Stimulated activated CD4-positive, alpha-beta T cell treated with anti-CD3 and anti-CD28 coated beads, Interleukin-1b, Interleukin-23, amount 100 ng/mL, for 24 hours (primary cell): ENCODE measurements at places on chromosomes 7 and 10.

GRCh38 chr10:88810196-88810961 lies 7.8 kb downstream of the LIPM start:
- peak; percentile 5 for DNase-seq

GRCh38 chr7:54615537-54615936 lies 73.4 kb downstream of the VSTM2A start:
- no peak for DNase-seq

DNA sequence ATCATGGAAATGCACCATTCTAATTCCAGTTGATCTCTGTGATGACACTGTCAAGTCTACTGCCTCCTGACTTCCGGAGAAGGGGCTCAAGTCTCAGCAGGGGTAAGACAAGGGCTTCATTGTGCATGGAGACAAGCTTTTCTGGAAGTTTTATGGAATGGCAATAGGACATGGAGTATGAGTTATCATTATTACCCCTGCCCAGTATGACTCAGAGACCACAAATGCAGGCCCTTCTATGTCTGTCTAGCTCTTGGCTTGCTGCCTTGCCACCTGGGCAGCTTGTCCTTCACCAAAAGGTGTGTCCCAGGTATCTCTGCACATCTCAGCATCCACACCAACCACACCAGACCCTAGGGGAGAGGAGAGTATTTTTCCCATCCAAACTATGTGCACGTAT lies 34.9 kb upstream of the KIAA1217 start:
- DNase-seq = no peak

- DNase-seq = no peak
Measured at GRCh38 chr7:46975493-46975892, 606.4 kb downstream of the TNS3 start.

DNA sequence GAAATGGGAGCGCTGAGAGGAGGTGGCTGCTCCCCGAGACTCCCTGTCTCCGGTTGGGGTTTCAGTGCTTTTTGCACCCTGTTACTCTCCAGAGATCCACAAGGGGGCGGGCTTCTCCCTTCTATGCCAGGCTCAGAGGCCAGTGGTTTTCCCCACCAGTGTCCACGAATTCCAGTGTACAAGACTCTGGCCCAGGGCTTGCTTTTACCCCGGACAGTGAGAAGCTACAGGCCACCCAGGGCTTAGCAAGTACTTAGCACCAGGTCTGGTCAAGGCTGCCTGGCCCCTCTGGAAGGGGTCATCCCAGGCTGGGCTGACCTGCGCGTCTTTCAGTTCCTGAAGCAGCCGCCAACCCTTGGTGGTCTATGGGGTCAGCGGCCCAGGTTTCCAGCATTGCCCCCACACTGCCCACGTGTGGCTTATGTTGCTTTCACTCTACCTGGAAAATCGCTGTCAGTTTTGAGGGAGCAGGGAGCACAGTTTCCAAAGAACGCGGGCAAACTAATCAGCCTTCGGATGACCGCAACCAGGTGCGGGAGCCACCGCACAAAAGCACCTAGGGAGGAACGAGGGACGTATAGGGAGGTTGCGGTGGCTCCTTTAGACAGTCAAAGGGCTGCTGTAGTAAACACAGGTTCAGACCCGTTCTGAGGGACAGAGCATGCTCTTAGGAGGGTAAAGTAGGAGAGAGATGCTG lies 6.8 kb downstream of the CYP26A1 start:
- DNase-seq = no peak

- no peak for DNase-seq
Measured at GRCh38 chr10:60789340-60789739, 11.1 kb downstream of the CDK1 start.

GRCh38 chr10:86678999-86679792 lies 10.9 kb downstream of the LDB3 start:
- no peak for DNase-seq

DNA sequence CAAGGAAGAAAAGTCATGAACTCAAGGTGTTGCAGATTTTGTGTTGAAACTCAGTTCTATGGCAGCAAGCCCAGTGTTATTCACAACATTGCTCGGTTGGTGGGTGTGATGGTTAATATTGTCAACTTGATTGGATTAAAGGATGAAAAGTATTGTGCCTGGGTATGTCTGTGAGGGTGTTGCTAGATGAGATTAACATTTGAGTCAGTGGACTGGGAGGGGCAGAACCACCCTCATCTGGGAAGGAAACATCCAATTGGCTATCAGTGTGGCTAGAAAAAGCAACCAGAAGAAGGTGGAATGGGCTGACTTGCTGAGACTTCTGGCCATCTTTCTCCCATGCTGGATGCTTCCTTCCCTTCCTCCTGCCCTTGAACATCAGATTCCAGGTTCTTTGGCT lies 353.2 kb downstream of the ADRA2A start:
- DNase-seq = no peak

- no peak for DNase-seq
Measured at GRCh38 chr10:70324951-70325781, 41.4 kb upstream of the NPFFR1 start.

GRCh38 chr10:13100349-13101294 lies 659 bp downstream of the OPTN start:
- no peak for DNase-seq

DNA sequence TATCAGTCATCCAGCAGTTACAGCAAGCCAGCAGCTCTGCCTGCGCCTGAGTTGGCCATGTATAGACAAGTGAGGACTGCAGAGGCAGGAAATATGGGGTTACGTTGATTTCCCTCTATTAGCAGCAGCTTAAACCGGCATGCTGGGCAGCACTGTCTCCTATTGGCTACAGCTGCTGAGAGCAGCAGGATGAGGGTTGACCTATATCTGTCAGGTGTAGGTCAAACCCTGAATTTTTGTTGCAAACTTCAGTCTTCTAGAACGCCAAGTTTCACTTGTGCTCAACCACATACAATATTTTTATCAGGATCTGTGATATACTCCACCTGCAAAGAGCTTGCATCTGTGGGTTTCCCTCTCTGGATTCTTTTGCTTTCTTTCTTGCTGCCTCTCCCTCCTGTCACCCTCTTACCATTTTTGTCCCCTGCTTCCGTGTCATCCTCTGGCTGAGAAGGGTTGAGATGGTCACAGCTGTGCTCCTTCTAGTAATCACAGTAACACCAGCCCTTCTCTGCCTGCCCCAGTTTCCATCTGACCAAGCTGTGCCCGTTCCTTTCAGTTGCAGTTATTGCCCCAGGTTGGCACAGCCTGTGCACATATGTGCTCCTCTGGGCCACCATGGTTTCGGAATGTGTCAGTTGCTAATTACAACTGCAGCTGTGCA lies 23.8 kb upstream of the GLCCI1 start:
- DNase-seq = peak; percentile 27

DNA sequence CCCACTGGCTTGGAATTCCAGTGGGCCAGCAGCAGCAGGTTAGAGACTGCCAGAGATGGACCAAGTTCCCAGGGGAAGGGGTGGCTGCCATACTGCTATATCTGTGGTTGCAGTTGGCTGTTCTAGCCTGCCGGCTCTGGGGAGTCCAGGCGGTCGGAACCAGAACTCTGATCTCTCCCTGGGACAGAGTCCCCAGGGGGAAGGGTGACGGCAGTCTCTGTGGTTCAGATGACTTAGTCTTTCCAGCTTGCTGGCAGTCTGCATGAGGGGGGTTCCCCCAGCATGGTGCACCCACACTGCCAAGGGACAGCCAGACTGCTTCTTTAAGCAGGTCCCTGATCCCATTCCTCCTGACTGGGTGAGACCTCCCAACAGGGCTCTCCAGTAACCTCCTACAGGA lies 82.5 kb downstream of the C10orf90 start:
- no peak for DNase-seq

DNA sequence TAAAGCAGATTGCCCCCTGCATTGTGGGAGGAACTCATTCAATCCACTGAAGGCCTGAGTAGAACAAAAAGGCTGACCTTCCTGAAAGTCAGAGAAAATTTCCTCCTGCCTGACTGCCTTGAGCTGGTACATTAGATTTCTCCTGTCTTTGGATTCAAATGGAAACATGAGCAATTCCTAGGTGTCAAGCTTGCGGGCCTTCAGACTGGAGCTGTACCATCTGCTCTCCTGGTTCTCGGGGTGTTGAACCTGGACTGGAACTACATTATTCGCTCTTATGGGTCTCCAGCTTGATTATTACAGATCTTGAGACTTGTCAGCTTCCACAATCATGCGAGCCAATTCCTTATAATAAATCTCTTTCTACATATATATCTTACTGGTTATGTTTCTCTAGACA lies 173.6 kb upstream of the STEAP4 start:
- DNase-seq = no peak

- no peak for DNase-seq
Measured at GRCh38 chr7:7486362-7486761, 49.3 kb downstream of the COL28A1 start.

DNA sequence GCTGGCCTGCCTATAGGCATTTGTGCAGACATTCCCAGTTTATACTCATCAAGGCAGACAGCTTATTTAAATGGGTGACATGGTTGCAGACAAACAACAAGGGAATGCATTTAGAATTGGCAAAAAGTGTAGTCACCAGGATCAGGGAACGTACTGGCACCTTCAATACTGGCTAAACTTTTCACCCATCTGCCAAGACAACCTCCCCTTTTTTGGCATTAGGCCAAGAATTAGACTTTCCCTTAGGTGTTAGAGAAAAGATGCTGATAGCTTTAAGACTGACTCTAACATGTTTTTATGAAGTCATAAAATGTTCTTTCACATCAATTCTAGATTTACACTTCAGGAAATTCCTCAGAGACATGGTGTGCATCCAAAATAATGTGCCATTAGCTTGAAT lies 365.9 kb downstream of the PHTF2 start:
- no peak for DNase-seq

DNA sequence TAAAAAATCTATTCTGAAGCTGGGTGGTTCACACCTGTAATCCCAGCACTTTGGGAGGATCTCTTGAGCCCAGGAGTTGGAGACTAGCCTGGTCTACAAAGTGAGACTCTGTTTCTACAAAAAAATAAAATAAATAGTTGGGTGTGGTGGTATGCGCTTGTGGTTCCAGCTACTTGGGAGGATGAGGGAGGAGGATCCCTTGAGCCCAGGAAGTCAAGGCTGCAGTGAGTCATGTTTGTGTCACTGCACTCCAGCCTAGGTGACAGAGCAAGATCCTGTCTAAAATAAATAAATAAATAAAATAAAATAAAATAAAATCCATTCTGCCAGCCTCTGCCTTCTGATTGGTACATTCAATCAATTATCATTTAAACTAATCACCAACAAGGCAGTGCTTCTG lies 17.5 kb downstream of the ZNF33A start:
- DNase-seq = no peak

GRCh38 chr7:33107136-33108066 lies 1.8 kb downstream of the RP9 start:
- DNase-seq = no peak

DNA sequence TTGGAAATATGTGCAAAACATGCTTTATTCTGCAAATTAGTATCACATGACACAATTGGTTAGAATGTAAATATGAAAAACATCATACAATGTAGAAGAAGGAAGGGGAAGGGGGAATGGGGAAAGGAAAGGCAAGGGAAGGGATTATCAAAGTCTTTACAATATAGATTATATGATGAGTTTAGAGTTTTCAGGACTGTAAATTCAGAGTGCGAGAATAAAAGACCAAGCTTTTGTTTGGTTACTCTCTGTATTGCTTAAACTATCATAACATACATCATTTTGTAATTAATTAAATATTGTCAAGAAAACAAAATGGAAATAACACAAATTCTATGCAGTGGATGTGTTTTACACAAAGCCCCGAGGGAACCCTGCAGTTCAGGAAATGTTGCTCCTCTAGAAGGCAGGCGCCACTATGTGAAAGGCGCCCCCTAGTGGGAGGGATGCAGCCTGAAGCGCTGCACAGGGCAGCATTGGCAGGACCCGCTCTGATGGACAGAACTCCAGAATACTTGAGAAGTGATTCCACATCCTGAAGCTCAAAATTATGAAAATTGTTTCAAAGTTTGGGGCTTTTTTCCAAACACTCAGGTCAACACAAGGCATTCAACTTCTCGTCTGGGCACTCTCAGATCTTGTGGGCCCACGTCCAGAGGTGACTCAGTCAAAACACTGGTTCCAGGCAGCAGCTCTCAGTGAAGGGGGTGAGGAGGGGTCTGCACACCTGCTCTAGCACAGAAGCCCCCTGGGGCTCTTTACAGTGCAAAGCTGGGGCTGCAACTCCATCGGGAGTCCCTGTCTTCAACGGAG lies 31.6 kb upstream of the TMEM254 start:
- peak; percentile 63 for DNase-seq

- DNase-seq = no peak
Measured at GRCh38 chr7:12888717-12889116, 201.3 kb downstream of the ARL4A start.

DNA sequence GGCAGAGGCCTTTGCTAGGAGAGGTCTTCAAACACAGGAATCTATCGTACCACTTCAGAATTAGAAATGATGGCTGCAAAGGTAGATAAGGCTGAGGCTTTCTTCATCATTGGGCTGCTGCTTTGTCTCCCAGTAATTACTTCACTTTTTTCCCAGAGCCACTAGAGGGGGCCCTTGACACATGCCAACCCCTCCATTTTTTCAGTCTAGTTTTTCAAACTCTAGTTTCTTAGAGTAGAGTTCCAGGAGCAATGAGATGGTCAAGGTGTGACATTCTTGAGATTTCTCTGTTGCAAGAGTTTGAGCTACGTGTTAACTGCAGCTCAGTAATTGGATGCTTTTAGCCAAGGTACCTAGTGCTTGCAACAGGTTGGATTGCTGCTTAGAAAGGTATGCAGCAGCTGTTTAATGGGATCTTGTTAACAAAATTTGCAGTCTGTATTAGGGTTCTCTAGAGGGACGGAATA lies 33.8 kb upstream of the RBM20 start:
- DNase-seq = peak; percentile 40

GRCh38 chr7:56079450-56080185 lies 13.1 kb downstream of the PHKG1 start:
- DNase-seq = no peak

GRCh38 chr10:128431506-128431905 lies 305.3 kb upstream of the MKI67 start:
- no peak for DNase-seq

GRCh38 chr10:119159332-119159731 lies 6.2 kb downstream of the SFXN4 start:
- no peak for DNase-seq

GRCh38 chr7:73635428-73636200 lies 11.3 kb upstream of the MLXIPL start:
- no peak for DNase-seq

GRCh38 chr7:148712678-148713329 lies 14.1 kb downstream of the CUL1 start:
- DNase-seq = no peak

DNA sequence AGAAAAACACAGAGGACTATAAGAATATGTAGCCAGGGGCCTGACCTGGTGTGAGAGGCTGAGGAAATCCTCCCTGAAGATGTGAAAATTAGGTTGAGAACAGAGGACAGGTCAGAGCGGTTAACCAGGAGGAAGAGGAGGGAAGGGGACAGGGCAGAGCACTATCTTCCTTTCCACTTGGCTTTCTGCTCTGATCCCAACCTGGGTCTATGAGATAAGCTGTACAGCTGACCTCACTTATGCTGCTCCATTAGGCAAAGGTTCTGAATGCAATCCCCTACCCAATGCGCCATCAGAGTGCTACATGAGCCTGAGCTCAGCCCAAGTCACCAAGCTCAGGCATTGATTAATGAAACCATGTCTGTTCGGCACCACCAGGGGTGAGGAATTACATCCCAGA lies 10.5 kb downstream of the LIPA start:
- DNase-seq = no peak

- no peak for DNase-seq
Measured at GRCh38 chr7:2245883-2246675, 4.1 kb downstream of the NUDT1 start.

GRCh38 chr10:78207776-78208175 lies 174.1 kb downstream of the RPS24 start:
- DNase-seq = no peak
